ENCODE measurements at places on chromosomes 2 and 18.

GRCh38 chr18:69658685-69659084 is 258.0 kb downstream of the DOK6 start:
- DNase-seq: no peak

- DNase-seq: peak; percentile 30
Measured at GRCh38 chr18:8654503-8655451, 45.5 kb downstream of the RAB12 start.

DNA sequence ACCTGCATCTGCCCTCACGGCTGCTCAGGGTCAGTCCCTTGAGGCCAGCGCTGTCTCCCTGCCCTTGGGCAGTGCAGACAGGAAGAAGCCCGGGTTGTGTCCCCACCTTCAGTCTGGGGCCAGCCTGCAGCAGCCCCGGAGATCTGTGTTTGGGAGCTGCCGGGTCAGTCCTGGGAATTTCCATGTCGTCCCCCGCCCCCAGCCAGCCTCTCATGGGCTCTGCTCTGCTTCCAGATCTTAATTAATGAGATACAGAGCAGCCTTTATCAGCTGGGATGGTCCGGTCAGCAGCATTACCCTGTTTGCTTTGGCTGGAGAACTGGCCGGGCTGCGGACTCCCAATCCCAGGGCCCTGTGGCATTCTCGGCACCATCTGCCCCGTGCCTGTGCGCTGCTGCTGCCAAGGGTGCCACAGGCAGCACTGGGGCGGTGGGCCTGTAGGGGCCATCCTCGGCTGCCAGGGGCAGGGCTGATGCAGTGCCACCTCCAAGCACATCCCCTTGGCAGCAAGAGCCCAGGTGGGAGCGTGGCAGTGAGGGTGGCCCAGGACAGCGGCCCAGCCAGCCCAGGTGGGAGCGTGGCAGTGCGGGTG is 2.4 kb downstream of the BOK start:
- no peak for DNase-seq

- DNase-seq: no peak
Measured at GRCh38 chr18:54173980-54174630, 50.4 kb downstream of the MBD2 start.

GRCh38 chr2:62313449-62314227 is 117.7 kb downstream of the B3GNT2 start:
- DNase-seq: no peak

GRCh38 chr2:43025709-43026295 is 200.6 kb downstream of the ZFP36L2 start:
- no peak for DNase-seq

DNA sequence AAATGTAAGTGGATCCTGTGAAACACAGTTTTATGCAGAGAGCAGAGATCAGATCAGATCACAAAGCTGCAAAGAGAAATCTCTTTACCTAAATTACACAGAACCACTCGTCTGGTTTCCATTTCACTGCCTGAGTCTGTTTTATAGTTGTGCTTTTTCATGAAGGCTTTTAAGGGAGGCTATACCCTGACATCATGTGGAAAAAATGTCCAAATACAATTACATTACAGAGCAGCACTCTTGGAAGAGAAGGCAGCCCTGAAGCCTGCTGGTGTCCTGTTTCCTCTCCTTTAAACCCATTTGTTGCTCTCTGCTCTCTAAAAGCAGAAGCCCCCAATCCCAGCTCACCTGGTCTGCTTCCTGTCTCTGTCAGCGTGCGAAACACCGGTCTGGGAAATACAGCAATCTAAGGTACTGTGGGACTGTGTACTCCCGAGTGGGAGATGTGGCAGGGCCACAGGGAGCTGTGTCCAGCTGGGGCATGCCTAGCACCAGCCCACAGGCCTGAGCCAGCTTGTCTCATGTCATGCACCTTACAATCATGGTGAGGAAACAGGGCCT is 24.8 kb upstream of the ZFP36L2 start:
- peak; percentile 56 for DNase-seq

- DNase-seq: peak; percentile 55
Measured at GRCh38 chr18:59996370-59996966, 96.7 kb downstream of the PMAIP1 start.
